ENCODE measurements at places on chromosomes 2 and 18. TPM values are rescaled to one million over a fixed set of nuclear protein-coding genes. Genes with fewer than 3 reads are reported as not detected.

DNA sequence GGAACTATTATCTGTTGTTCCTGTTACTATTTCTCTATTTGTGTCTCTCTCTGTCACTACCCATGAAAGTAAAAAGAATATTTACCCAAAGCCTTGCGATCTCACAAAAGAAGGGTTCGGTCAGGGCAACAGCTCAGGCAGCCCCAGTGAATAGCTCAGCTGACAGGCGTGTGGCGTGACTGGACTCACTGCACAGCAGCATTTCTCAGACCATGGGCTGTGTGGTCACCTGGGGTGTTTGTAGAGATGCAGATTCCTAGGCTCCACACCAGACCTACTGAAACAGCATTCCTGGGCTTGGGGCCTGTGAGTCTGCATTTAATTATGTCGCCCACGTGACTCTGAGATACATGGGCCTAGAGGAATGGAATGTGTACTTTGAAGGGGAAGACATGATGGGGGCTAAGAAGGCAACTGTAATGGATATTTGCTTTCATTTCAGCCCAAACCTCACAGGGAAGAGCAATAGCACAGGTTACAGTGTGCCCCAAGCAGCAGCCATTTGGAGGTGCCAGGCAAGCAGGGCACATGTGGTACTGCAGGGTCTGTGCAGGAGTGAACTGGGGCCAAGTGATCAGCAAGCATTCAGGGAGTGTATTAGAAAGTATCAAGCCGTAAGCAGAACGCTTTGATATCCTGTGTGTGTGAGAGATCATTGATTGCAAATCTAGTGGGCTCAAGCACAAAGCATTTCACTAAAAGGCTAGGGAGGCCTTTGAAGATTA is 90.4 kb upstream of the RBMS1 start:
- H3K27ac ChIP-seq: no peak overlapping the region
- H3K36me3 ChIP-seq: no peaks in the 10 kb centered on the region
- no peaks in the 10 kb centered on the region for H3K4me1 ChIP-seq
- no peaks in the 10 kb centered on the region for H3K27me3 ChIP-seq
- no peak overlapping the region for H3K4me3 ChIP-seq

DNA sequence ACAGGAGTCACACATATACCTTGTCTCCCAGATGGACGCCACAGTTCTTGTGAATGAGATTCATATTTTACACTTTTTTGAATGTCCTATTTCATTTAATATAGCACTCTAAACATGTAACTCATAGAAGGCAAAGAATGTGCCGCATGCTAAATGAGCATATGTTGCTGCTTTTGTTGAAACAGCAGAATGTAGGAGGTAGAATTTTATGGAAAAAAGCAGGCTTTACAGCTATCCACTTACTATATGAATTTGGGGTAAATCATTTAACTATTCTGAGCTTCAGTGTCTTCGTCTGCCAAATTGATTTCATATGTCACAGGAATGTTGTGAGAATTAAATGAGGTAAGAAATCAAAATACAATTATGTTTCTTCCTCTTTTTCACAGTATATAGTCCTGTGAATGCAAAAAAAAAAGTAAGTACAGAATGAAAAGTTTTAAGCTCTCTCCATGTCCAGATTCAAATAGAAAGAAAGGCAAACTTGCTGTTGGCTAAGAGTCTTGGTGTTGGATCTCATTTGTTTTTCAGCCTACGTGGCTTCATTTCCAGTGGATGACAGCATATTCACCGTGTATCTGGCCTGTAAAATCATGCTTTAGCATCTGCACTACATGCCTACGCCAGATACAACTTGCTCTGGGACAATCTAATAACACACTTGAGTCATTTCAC is 154.7 kb upstream of the CNTNAP5 start:
- no peaks in the 10 kb centered on the region for H3K4me1 ChIP-seq
- no peak for DNase-seq
- H3K36me3 ChIP-seq: no peaks in the 10 kb centered on the region
- H3K4me3 ChIP-seq: no peak overlapping the region
- H3K27ac ChIP-seq: no peak overlapping the region
- H3K27me3 ChIP-seq: no peaks in the 10 kb centered on the region

- H3K4me3 ChIP-seq: peak overlapping the region; percentile 65
- H3K4me1 ChIP-seq: peaks cover 14% of the 10 kb centered on the region
- peak overlapping the region; percentile 43 for H3K27ac ChIP-seq
- H3K27me3 ChIP-seq: no peaks in the 10 kb centered on the region
- no peak for DNase-seq
- no peaks in the 10 kb centered on the region for H3K36me3 ChIP-seq
Measured at GRCh38 chr2:241036964-241037421, 38.6 kb downstream of the SNED1 start.

GRCh38 chr2:222669353-222669752 is 2.1 kb upstream of the MOGAT1 start:
- no peak overlapping the region for H3K27ac ChIP-seq
- H3K4me1 ChIP-seq: no peaks in the 10 kb centered on the region
- H3K36me3 ChIP-seq: no peaks in the 10 kb centered on the region
- H3K27me3 ChIP-seq: peaks cover 6% of the 10 kb centered on the region

- H3K27me3 ChIP-seq: no peaks in the 10 kb centered on the region
- no peaks in the 10 kb centered on the region for H3K36me3 ChIP-seq
- no peaks in the 10 kb centered on the region for H3K4me1 ChIP-seq
- DNase-seq: no peak
Measured at GRCh38 chr2:60070736-60071489, 482.5 kb downstream of the BCL11A start.

- H3K4me1 ChIP-seq: no peaks in the 10 kb centered on the region
- DNase-seq: no peak
- H3K27ac ChIP-seq: no peak overlapping the region
- peaks cover 4% of the 10 kb centered on the region for H3K27me3 ChIP-seq
Measured at GRCh38 chr2:38074058-38074763, 1.7 kb downstream of the CYP1B1 start.

- no peaks in the 10 kb centered on the region for H3K27me3 ChIP-seq
- no peaks in the 10 kb centered on the region for H3K4me1 ChIP-seq
- H3K27ac ChIP-seq: no peak overlapping the region
- DNase-seq: no peak
- H3K4me3 ChIP-seq: no peak overlapping the region
Measured at GRCh38 chr2:200593905-200594304, 8.1 kb downstream of the AOX1 start.

DNA sequence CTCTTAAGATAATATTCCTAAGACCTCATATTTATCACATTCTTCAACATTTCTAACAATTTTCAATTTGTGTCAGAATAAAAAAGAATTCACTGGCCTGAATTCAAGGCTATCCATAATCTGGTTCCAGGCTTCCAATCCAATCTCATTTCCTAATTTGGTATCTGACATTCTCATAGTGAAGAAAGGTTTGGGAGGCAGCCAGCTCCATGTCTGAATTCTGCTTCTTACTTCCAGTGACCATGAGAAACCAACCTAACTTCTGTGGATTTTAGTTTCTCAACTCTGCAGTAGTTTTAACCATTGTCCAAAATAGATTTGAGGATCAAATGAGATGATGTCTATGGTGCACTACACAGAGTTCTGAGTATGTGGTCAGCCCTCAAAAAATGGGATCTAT is 439.1 kb upstream of the GCFC2 start:
- no peaks in the 10 kb centered on the region for H3K27me3 ChIP-seq
- H3K27ac ChIP-seq: no peak overlapping the region
- DNase-seq: no peak
- no peaks in the 10 kb centered on the region for H3K4me1 ChIP-seq
- H3K36me3 ChIP-seq: no peaks in the 10 kb centered on the region

- no peak overlapping the region for H3K4me3 ChIP-seq
- no peak for DNase-seq
- H3K27ac ChIP-seq: no peak overlapping the region
- peaks cover 3% of the 10 kb centered on the region for H3K27me3 ChIP-seq
Measured at GRCh38 chr2:172296267-172297046, 130.9 kb upstream of the ITGA6 start.

- no peaks in the 10 kb centered on the region for H3K4me1 ChIP-seq
- H3K4me3 ChIP-seq: no peak overlapping the region
- no peak overlapping the region for H3K27ac ChIP-seq
- no peaks in the 10 kb centered on the region for H3K36me3 ChIP-seq
- no peaks in the 10 kb centered on the region for H3K27me3 ChIP-seq
- no peak for DNase-seq
Measured at GRCh38 chr2:150063931-150064548, 423.4 kb downstream of the RND3 start.

DNA sequence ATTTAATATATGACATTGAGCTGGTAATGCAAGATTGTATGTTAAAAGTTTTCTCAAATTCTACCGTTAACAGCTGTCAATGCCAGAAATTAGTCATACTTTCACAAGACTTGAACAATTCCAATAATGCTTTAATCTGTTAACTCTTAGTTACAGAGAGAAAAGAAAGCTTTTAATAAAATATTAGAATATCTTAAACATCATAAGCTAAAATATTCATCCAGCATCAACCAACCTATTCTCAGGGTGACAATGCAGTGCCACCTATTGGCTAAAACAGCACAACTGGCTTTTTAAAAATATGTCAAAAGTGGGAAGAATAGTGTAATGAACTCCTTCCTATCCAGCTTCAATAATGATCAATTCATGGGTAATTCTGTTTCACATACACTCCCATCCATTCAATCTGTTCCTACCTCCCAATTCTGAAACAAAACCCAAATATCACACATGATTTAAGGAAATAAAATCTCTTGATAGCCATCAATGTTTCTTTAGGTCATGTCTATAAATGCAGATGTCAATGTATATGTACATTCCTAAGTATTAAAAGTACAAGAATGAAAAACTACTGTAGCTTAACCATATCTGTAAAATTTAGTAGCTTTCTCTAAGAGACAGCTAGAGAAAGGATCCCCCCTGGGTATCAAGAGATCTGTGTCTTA is 79.8 kb upstream of the CCDC141 start:
- H3K4me1 ChIP-seq: no peaks in the 10 kb centered on the region
- no peak overlapping the region for H3K4me3 ChIP-seq
- no peak overlapping the region for H3K27ac ChIP-seq

Gene OR6B2
- total RNA-seq: not detected

Gene KRTCAP3
- total RNA-seq: 4.0 TPM

Gene HOXD13
- total RNA-seq: not detected

Gene OSGEPL1
- 13.7 TPM for total RNA-seq

Gene CD28
- total RNA-seq: 66.4 TPM

All from CD8-positive, alpha-beta memory T cell (primary cell).